ENCODE measurements at places on chromosomes 3 and 15.

- no peak for DNase-seq
These were observed 19.5 kb upstream of the CXCR6 start for GRCh38 chr3:45923755-45924154.

DNA sequence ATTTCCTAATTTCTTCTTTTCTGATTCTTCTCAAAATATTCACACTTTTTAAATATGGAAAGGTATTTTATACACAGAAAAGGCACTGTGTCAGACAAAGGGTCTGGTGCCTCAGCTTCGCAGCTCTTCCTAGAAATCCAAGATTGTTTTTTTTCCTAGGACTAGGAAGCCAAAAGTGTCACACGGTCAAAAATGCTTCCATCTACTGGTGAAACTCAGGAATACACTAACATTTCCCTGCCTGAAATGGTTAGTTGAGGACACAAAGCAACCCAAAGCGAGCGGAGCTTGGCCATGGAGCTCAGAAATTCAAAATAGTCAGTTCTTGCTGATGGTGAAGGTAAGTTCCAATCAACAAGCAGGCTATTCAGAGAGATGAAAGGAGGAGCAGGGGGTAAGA, 426.5 kb upstream of the RASGRP1 start:
- DNase-seq, result no peak

GRCh38 chr3:123792473-123793201, 91.5 kb downstream of the MYLK start:
- DNase-seq, result no peak

- no peak for DNase-seq
These were observed 60.2 kb upstream of the TSEN2 start for GRCh38 chr3:12423918-12424630.

- no peak for DNase-seq
These were observed 171.1 kb upstream of the ICE2 start for GRCh38 chr15:60649845-60650548.

- DNase-seq, result no peak
These were observed 40.3 kb downstream of the EIF4E3 start for GRCh38 chr3:71684757-71685386.

- no peak for DNase-seq
These were observed 19.4 kb upstream of the PLCL2 start for GRCh38 chr3:16865335-16865734.

DNA sequence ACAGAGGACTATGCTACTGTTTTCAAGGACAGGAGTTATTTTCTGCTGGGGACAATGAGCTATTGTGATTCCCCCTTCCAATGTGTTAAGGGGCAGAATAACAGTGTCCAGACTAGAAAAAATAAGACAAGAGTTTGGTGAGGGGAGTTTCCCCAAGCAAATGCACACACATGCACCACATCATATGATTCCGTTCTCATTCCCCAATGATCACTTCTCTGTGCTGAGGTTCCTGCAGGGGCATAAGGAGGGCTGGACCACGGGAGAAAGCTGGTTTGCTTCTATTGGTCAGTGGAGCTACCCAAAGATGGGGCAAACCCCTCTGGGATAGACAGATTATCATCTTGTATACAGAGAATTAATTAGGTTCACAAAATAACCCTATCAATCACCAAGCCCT, 80.6 kb downstream of the RBPMS2 start:
- DNase-seq, result no peak

- DNase-seq, result no peak
These were observed 135.2 kb downstream of the VGLL4 start for GRCh38 chr3:11508346-11509172.

- DNase-seq, result no peak
These were observed 29.0 kb upstream of the TBC1D5 start for GRCh38 chr3:17771177-17772017.

- DNase-seq, result no peak
These were observed 23.7 kb upstream of the TICRR start for GRCh38 chr15:89551550-89551949.

DNA sequence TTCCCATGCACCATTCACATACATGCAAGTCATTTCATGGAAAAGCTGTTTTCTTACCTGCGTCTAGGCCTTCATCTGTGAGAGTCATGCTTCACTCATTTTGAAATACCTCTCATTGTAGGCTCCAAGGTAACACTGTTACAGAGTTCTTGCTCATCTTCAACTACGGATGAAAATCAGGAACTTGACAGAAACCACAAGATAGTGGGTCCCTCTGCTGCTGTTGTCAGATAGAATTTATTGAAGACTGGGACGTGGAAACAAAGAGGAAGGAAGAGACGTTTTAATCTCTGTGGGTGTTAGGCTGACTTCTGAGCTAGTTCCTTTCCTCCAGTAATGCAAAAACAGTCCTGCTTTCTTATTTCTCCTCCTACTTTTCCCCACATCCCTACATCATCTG, at the start of gene P2RY14:
Gene P2RY14 (minus strand): TSS at position 313 of the 400 bp plus-strand sequence. CDS start 64,226 bp downstream, outside the sequence.
- no peak for DNase-seq

DNA sequence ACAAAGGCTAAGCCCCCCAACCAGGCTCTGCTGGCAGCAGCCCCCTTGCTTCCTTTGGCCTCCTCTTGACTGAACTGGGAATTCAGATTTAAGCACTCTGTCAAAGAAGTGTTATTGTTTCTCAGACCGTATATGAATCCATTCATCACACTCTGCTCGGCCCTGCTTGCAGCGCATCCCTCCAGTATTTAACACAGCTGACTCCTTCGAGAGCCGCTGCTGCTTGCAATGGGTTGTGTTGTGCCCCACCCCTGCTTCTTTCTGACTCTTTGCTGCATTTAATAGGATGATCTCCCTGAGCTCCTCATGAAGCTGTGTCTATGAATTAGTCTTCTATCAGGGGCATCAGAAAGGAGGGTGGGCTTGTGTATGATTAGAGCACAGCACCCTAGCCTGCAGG, 31.2 kb downstream of the C3orf20 start:
- no peak for DNase-seq

DNA sequence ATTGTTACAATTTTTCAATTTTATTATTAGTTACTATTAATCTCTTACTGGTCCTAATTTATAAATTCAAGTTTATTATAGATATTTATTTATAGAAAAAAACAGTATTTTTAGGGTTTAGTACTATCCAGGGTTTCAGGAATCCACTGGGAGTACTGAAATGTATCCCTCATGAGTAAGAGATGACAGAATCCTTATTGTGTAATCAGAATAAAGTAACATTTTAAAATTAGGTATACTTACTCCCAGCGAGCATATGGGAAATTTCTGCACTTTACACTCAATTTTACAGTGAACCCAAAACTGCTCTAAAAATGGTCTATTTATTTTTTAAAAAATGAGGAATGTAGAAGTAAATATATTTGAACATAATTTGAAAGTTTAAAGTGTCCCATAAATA, 202.7 kb downstream of the CGGBP1 start:
- no peak for DNase-seq

- no peak for DNase-seq
These were observed 449 bp downstream of the ROBO1 start for GRCh38 chr3:79767194-79767904.

GRCh38 chr3:133595341-133595740, 21.9 kb downstream of the CDV3 start:
- no peak for DNase-seq

- no peak for DNase-seq
These were observed 21.4 kb downstream of the XPC start for GRCh38 chr3:14156843-14157561.

- no peak for DNase-seq
These were observed 8.1 kb upstream of the IGDCC3 start for GRCh38 chr15:65385870-65386258.

DNA sequence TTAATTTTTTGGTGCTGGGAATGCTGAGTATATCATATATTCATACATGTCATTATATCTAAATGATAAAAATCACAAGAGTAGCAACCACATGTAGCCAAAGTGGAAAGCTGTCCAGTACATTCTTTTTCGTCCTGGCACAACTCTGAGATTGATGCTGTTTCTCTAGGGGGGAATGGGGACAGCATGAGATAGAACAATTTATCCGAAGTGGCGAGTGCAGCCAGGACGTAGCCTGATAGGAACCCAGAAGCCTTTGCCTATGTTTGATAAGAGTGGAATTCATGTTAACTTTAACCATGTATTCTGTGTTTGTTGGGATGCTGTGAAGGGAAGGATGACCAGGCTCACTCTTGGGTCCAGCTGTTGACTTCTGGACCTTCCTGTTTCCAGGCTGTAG, 20.9 kb downstream of the PTPRG start:
- DNase-seq, result no peak

GRCh38 chr15:25862472-25863110, 536 bp downstream of the ATP10A start:
- no peak for DNase-seq
